ENCODE measurements at places on chromosomes 12 and 14. TPM values are rescaled to one million over a fixed set of nuclear protein-coding genes. Genes with fewer than 3 reads are reported as not detected.

LRP1 gene
- 15.5 TPM for total RNA-seq

CLEC6A gene
- total RNA-seq, result not detected

RNF212B gene
- not detected for total RNA-seq

SDR9C7 gene
- total RNA-seq, result not detected

TAS2R20 gene
- total RNA-seq, result 0.30 TPM

PPHLN1 gene
- 52.8 TPM for total RNA-seq

KRT85 gene
- not detected for total RNA-seq

VRTN gene
- total RNA-seq, result not detected

EIF2S3B gene
- total RNA-seq, result 0.45 TPM

LRRC43 gene
- not detected for total RNA-seq

ASCL1 gene
- not detected for total RNA-seq

ITGA5 gene
- 184 TPM for total RNA-seq

GNS gene
- total RNA-seq, result 42.4 TPM

PRB4 gene
- not detected for total RNA-seq

MSRB3 gene
- 21.4 TPM for total RNA-seq

ZNF385A gene
- total RNA-seq, result 11.3 TPM

FGF6 gene
- not detected for total RNA-seq

GPR84 gene
- total RNA-seq, result not detected
